ENCODE measurements at places on chromosomes 13 and 19. TPM values are rescaled to one million over a fixed set of nuclear protein-coding genes. Genes with fewer than 3 reads are reported as not detected.

KIR2DL4 gene
- not detected for total RNA-seq

RPS15 gene
- total RNA-seq: 1,175 TPM

FLT1 gene
- 759 TPM for total RNA-seq

CYP4F8 gene
- total RNA-seq: not detected

- H3K4me3 ChIP-seq: no peak overlapping the region
- H3K27ac ChIP-seq: no peak overlapping the region
- H3K27me3 ChIP-seq: no peaks in the 10 kb centered on the region
- H3K36me3 ChIP-seq: no peaks in the 10 kb centered on the region
Measured at GRCh38 chr13:39499604-39500003, 103.4 kb downstream of the LHFPL6 start.

DNA sequence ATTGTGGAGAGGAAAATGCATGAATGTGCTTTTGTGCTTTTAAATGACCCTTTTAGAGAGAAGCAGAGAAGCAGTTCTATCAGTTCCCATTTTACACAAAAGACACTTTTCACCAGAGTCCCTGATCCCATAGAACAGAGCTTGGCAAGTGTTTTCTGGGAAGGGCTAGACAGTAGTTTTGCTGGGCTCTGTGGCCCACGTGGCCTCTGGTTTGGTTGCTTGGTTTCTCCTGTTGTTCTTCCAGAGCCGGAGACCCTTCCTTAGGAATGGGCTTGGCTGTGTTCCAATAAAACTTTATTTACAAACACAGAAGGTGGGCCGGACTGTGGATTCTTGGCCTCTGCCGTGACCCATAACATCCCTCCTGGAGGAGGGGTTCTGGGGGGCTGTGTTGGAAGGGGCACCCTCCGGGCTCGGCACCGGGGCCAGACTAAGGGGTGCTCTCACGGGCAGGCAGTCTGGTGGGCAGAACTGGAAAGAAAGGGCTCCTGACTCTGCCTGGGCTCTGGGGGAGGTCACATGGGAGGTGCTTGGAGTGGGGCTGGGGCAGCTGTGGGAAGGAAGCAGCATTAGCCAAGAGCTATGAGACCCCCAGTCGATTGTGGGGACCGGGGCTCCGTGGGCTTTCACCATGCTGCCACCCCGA is 3.2 kb downstream of the SPPL2B start:
- H3K4me1 ChIP-seq: peaks cover 26% of the 10 kb centered on the region
- peaks cover 11% of the 10 kb centered on the region for H3K36me3 ChIP-seq
- peaks cover 17% of the 10 kb centered on the region for H3K27me3 ChIP-seq
- no peak overlapping the region for H3K27ac ChIP-seq
- no peak for DNase-seq
- peak overlapping the region; percentile 15 for H3K4me3 ChIP-seq
